Esophagus squamous epithelium (tissue), 5 donors: ENCODE measurements at places on chromosomes 2 and 18. TPM values are rescaled to one million over a fixed set of nuclear protein-coding genes. Genes with fewer than 3 reads are reported as not detected.
A peak's percentile ranks its signal among the peaks of the same experiment; 100 is the strongest.

The OSBPL1A gene
- total RNA-seq, result 30.9 TPM

DNA sequence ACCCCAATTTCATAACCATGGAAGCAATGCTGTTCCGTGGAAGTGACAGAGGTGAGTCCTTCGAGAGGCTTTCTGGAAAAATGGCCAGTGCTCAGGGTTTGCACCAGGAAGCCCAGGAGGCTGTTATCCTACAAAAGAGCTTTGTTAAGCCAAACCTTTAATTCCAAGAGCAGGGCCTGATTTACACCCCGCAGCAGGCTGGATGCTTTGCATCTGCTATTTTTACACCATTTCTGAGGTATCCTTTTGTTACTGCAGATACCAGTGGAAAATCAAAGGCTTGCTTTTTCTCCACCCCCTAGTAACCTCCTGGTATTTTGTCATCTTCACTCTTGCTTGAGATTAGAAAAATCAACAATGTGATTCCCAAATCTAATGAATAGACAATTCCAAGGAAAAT lies 380.6 kb downstream of the SOX11 start:
- no peak for DNase-seq
- no peaks in the 10 kb centered on the region for H3K27me3 ChIP-seq
- H3K36me3 ChIP-seq, result no peaks in the 10 kb centered on the region
- H3K27ac ChIP-seq, result no peak overlapping the region
- H3K4me3 ChIP-seq, result no peak overlapping the region

The PROM2 gene
- total RNA-seq, result 184 TPM

DNA sequence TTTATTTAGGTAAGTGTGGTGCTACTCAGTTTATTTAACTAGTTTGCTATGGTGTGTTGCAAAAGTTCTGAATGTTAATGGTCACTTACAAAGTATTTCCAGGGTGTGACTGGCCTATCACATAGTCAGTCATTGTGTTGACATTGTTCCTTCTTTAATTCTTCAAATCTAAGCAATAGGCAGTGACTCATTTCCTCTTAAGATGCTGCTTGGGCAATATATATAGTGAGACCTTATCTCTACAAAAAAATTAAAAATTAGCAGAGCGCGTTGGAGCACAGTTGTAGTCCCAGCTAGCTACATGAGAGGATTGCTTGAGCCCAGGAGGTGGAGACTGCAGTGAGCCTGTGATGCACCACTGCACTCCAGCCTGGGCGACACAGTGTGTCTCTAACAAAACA lies 5.8 kb upstream of the CCDC88A start:
- no peaks in the 10 kb centered on the region for H3K4me1 ChIP-seq
- no peak overlapping the region for H3K4me3 ChIP-seq
- no peak overlapping the region for H3K27ac ChIP-seq
- no peak for DNase-seq

DNA sequence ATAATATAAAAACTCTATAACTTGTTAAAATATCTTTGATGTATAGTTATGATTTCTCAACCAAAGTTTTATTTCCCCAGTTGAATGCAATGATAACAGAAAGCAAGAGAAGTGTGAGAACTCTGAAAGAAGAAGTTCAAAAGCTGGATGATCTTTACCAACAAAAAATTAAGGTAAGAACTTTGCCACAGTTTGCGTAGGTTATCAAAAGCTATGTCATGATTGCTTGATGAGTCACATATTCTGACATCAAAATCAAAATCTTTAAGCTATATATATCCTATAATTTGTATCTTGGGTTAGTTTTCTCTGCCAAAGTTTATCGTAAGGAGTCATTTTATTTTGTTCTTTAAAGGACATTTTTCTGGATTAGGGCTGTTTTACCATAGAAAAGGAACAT lies 35.0 kb downstream of the NDC80 start:
- no peaks in the 10 kb centered on the region for H3K27me3 ChIP-seq
- DNase-seq, result no peak
- peaks cover 14% of the 10 kb centered on the region for H3K4me1 ChIP-seq
- no peak overlapping the region for H3K4me3 ChIP-seq
- peak overlapping the region; percentile 40 for H3K27ac ChIP-seq

The PROKR1 gene
- total RNA-seq, result not detected

- H3K4me3 ChIP-seq, result no peak overlapping the region
- peak overlapping the region; percentile 85 for H3K27ac ChIP-seq
- DNase-seq, result no peak
- H3K4me1 ChIP-seq, result peaks cover 91% of the 10 kb centered on the region
- no peaks in the 10 kb centered on the region for H3K27me3 ChIP-seq
These were observed 2.5 kb upstream of the ANKRD39 start for GRCh38 chr2:96860065-96861029.

DNA sequence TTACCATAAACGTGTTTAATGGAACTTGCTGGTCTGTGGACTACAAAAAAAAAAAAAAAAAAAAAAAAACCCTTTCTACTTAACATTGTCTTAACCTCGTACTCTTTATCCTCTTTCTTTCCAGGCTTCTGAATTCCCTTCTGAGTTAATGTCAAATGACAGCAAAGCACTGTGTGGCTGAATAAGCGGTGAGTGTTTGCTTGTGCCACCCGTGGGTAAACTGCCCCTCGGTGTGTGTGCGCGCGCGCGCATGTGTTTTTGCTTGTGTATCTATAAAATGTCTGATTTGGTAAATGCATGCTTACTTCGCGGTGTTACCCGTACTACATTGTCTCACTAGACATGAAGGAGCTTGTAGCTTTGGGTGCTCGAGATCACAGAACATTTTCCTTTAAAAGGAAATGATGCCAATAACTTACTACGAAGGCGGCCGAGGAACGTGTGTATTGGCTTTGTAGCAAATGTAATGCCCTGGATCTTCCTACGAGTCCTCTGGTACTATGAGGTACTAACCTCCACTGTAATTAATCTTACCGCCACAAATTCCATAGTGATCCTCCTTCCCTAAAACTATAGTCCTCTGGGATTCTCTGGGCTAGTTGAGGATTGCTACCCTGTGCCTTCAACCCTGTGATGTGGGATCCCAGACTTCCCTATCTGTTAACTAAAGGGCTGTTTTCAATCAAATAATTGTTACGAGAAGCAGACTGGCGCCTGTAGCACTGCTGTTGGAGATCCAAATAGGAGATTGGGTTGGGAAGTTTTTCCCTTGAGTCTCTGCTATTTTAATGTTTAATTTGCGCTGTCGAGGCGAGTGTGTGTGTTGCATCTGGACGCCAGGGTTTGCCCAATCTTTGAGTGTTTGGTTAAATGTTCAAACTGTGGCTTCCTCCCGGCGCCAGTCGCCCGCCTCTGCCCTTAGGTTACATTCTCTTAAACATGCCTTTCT lies 1.1 kb downstream of the ID2 start:
- H3K36me3 ChIP-seq, result no peaks in the 10 kb centered on the region
- H3K27me3 ChIP-seq, result peaks cover 6% of the 10 kb centered on the region
- H3K27ac ChIP-seq, result peak overlapping the region; percentile 87
- DNase-seq, result no peak
- H3K4me3 ChIP-seq, result peak overlapping the region; percentile 75

GRCh38 chr18:68104036-68104435 lies 587.5 kb upstream of the DSEL start:
- no peak overlapping the region for H3K4me3 ChIP-seq
- no peak overlapping the region for H3K27ac ChIP-seq
- H3K36me3 ChIP-seq, result no peaks in the 10 kb centered on the region
- H3K4me1 ChIP-seq, result no peaks in the 10 kb centered on the region
- no peaks in the 10 kb centered on the region for H3K27me3 ChIP-seq
- DNase-seq, result no peak

The ALPI gene
- total RNA-seq, result not detected

The IL1A gene
- total RNA-seq, result 37.4 TPM

The C2orf78 gene
- total RNA-seq, result not detected

- H3K4me3 ChIP-seq, result no peak overlapping the region
- no peaks in the 10 kb centered on the region for H3K4me1 ChIP-seq
- no peak overlapping the region for H3K27ac ChIP-seq
- no peaks in the 10 kb centered on the region for H3K36me3 ChIP-seq
- DNase-seq, result no peak
- H3K27me3 ChIP-seq, result no peaks in the 10 kb centered on the region
These were observed 188.3 kb upstream of the RND3 start for GRCh38 chr2:150675807-150676206.

DNA sequence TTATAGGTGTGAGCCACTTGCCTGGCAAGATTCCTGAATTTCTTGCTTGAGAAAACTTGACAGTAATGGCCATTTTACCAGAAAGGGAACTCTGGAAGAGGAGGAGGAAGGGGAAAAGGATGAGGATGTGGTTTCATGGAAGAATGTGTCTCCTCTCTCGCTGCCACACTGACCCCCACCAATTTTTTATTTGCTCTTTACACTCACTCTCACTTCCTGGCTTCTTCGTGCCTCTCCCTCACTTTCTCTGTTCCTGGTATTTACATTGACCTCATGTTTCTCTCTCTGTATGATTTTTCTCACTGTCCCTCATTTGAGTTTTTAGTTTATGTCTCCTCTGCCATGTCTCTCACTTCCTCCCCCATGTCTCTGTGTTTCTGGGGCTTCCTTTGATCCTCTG lies 134.5 kb upstream of the CAB39 start:
- no peak for DNase-seq
- peaks cover 7% of the 10 kb centered on the region for H3K27me3 ChIP-seq
- no peak overlapping the region for H3K4me3 ChIP-seq
- H3K27ac ChIP-seq, result no peak overlapping the region
- no peaks in the 10 kb centered on the region for H3K4me1 ChIP-seq

DNA sequence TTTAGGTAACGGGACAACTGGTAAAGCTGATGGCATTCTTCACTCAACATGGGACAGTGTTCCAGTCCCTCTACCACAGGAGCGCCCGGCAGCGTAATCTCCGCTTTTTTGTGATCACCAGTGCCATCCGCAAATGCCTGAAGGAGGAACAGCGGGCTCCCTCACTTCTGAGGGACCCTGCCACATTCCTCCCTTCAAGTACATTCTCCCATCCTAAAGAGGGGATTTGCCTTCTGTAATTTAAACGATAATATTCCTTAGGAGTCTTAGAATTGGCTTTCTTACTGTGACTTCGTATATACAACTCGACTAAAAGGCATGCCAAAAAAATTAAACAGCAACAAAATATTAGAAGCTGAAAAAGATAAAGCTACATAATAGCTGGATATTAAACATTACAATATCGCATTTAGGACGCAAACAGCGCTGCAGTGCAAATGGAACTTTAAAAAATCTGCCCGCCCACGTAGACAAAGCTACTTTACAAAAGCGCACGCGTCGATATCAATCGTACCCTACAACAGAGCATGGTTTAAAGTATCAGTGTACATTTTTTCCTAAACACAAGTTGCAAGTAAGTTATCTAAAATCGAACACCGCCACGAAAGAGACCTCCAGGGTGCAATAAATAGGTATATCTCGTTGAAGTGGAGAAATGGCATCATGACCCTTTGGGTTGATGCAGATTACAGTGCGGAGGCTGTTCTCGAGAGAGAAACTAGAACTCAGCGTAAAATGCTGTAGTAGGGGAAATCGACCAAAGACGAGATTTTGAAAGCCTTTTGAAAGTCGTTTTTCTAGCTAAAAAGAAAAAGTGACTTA lies 2.3 kb upstream of the VSNL1 start:
- peaks cover 58% of the 10 kb centered on the region for H3K4me1 ChIP-seq
- H3K27me3 ChIP-seq, result no peaks in the 10 kb centered on the region
- DNase-seq, result no peak
- no peaks in the 10 kb centered on the region for H3K36me3 ChIP-seq

- no peak overlapping the region for H3K27ac ChIP-seq
- H3K36me3 ChIP-seq, result no peaks in the 10 kb centered on the region
- H3K4me1 ChIP-seq, result no peaks in the 10 kb centered on the region
- no peak overlapping the region for H3K4me3 ChIP-seq
- no peak for DNase-seq
These were observed 217.3 kb downstream of the TTC32 start for GRCh38 chr2:19684516-19684915.

- DNase-seq, result no peak
- H3K4me3 ChIP-seq, result no peak overlapping the region
- no peaks in the 10 kb centered on the region for H3K27me3 ChIP-seq
- no peaks in the 10 kb centered on the region for H3K36me3 ChIP-seq
- peaks cover 29% of the 10 kb centered on the region for H3K4me1 ChIP-seq
These were observed 115.0 kb downstream of the CELF4 start for GRCh38 chr18:37450434-37451132.

The ACADL gene
- total RNA-seq, result 0.44 TPM

The ETAA1 gene
- total RNA-seq, result 8.0 TPM

DNA sequence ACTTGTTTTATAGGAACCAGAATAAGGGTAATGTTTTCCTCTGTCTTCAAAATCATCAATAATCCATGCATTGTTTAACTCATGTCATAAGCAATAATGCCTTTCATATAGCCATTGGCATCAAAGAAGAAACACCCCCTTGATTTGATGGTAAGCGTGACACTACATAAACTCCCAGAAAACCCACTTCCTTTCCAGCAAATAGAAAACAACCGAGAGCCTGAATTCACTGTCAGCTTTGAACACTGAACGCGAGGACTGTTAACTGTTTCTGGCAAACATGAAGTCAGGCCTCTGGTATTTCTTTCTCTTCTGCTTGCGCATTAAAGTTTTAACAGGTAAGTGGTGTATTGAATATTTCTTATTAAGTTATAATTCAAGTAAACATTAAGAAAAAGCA lies at the start of gene ICOS:
Gene ICOS, plus strand, starts transcription at position 229 of the 400 bp plus-strand sequence. Its CDS starts 52 bp downstream, at position 281.
- no peaks in the 10 kb centered on the region for H3K4me1 ChIP-seq
- no peaks in the 10 kb centered on the region for H3K36me3 ChIP-seq
- no peak within 1 kb of the TSS for H3K4me3 ChIP-seq
- H3K27me3 ChIP-seq, result no peaks in the 10 kb centered on the region
- DNase-seq, result no peak
- H3K27ac ChIP-seq, result no peak within 1 kb of the TSS

DNA sequence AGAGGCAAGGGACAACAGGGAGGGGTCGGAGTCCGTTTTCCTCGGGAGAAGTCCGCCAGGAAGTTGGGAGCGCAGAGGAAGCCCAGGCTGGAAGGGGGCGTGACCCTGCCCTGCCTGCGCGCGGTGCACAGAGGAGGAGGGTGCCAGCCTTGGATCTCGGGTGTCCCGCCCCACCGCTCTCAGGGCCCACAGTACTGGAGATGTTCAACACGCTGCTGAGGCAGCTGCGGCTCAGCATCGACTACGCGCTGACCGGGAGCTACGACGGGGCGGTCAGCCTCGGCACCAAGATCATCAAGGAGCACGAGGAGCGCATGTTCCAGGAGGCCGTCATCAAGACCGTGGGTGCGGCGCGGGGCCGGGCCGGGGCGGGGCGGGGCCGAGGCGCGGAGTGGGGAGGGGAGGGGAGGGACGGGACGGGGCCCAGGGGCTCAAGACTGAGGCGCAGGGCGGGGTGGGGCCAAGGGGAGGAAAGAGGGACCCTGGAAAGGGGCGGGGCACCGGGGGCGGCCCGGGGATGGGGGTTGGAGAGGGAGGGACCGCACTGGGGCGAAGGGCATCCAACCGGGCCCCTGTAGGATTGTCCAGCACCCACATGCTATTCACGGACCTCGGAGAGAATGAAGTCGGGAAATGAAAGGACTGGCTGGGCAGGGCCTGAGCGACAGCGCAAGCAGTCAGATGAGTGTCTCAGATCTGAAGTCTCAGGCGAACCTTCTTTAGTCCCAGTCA lies 36.6 kb downstream of the POMC start:
- peak overlapping the region; percentile 27 for H3K4me3 ChIP-seq
- no peak for DNase-seq
- no peak overlapping the region for H3K27ac ChIP-seq
- H3K4me1 ChIP-seq, result peaks cover 5% of the 10 kb centered on the region

- DNase-seq, result no peak
- no peaks in the 10 kb centered on the region for H3K27me3 ChIP-seq
- H3K4me3 ChIP-seq, result no peak overlapping the region
- H3K4me1 ChIP-seq, result no peaks in the 10 kb centered on the region
These were observed 32.3 kb downstream of the COPS8 start for GRCh38 chr2:237118025-237118424.

The CPO gene
- total RNA-seq, result not detected
